SW480 (cell line): ENCODE measurements at places on chromosomes 16 and 17.
A peak's percentile ranks its signal among the peaks of the same experiment; 100 is the strongest.

DNA sequence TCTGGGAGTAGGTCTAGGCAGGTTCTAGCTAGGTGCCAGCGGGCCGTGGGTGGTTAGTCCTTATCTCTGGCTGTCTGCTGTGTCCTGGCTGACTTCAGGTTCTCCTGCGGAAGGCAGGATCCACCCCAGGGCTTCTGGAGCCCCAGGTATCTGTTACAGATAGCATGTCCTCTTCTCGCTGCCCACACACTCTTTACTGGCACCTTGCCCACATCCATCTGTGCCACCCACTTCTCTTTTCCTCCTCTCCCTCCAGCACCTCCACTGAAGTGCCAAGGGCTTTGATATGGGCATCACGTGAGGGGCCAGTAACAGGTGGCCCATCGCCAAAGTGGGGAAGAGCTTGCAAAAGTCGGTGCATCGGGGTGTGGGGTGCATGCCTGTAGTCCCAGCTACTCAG is 4.6 kb upstream of the MPP2 start:
- no peak for DNase-seq

- DNase-seq, result peak; percentile 48
Observed at GRCh38 chr17:31549121-31549524, 157.6 kb downstream of the RAB11FIP4 start.

DNA sequence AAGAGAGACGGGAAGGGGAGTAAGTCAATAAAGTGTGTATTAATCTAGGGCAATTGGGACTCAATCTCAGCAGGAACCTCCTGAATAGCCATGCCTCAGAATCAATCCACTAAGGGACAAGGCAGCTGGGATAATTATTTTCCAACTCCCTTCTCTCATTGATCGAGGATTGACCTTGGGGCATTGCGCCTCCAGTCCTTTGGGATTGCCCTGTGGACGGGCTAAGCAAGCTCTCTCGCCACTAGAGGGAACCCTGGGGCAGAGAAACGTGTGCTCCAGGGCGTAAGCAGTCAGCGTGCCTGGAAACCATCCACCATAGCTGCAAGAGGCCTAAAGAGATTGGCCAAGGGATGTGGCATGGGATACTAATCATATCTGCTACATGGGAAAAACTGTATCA is 53.9 kb upstream of the ERCC4 start:
- DNase-seq, result peak; percentile 74

DNA sequence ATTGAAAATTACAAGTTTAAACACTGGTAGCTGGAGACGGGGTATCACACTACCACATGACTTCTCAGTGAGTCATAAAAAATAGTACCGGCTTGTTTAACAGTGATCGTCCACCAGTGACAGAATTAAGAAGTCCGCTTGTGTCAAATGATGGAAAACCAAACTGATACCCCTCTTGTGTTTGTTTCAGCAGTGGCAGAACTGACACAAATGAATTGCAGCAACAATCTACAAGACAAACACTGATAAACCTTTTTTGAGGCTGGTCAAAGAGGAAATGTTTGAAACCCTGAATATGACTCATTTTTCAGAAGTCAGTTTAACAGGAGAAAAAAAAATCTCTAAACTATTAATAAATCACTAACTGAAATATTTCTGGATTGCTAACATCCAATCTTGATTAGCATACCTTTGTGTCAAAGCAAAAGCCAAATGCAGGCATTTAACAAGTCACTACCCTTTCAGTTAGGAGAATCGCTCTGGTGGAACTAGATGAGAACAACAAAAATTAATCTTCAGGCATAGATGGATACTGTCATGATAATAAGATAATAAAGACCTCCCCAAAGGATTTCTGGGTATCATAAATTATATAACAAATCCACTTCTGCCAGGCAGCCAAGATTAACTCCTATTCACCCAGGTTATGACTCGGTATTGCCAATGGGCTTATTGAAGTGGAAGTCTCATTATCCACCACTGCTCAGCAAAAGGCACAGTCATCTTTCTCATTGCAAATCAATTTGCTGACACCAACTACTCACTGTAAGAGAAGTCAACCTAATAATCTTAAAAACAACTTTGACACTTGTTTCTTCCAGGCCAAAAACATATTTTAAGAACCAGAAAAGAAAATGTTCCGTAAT is 20.8 kb downstream of the DCUN1D3 start:
- no peak for DNase-seq

DNA sequence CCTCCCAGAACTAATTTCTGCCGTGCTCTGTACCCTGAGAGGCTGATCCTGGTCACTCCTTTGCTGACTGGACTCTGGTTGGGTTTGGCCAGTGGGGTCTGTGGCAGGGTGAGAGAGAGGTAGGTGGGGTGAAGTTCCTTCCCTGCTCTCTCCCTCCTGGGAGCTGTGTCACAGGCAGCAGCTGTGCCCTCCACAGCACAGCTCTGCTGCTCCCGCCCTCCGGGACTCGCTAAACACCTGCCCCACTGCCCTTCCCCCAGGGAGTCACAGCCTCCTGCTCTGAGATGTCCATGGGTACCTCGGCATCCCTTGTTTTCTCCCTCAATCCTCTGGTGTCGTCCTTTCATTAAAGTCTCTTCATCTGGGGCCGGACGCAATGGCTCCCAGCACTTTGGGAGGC is 66.4 kb downstream of the SRCIN1 start:
- no peak for DNase-seq

DNA sequence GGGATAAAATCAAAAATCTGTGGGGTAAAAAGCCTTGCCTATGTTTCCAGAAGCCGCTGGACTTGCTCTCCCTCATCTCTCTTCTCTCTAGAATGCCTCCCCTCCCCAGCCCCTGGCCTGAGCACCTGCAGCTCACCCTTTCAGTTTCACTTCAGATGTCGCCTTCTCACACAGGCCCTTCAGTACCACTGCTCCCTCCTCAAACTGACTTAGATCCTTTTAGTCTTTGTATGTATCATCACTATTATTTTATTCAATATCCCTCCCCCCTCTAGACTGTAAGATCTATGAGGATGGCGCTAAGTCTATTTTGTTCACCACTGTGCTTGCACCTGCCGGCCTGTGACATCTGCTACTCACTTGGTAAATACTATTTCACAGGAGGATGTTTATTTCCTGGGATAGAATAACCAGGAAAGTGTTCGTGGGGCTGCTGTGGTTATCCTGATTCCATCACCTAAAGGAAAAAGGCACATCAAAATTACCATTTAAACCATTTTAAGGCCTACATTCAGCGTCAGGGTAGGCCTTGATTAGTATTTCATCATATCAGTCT is 122.3 kb downstream of the MRTFB start:
- DNase-seq, result no peak

DNA sequence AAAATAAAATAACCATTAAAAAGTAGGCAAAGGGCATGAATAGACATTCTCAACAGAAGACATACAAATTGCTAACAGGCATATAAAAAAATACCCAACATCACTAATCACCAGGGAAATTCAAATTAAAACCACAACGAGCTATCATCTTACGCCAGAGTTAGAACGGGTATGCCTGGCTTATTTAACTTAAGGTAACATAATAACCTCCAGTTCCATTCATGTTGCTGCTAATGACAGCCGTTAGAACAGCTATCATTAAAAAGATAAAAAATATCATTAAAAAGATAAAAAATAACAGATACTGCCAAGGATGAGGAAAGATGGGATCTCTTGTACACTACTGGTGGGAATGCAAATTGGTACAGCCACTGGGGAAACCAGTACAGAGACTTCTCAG is 89.3 kb downstream of the GAS7 start:
- no peak for DNase-seq

GRCh38 chr16:49000594-49000993 is 281.0 kb downstream of the CBLN1 start:
- no peak for DNase-seq

GRCh38 chr16:73043828-73044467 is 4.0 kb downstream of the ZFHX3 start:
- DNase-seq, result no peak

GRCh38 chr17:1890758-1891450 is 61.1 kb downstream of the RPA1 start:
- DNase-seq, result no peak

GRCh38 chr16:7511549-7512260 is 179.1 kb downstream of the RBFOX1 start:
- no peak for DNase-seq

- DNase-seq, result no peak
Observed at GRCh38 chr17:45918241-45918745, 23.9 kb downstream of the MAPT start.
